ENCODE measurements at places on chromosomes 1 and 21.

- no peak for DNase-seq
Observed at GRCh38 chr1:11720525-11720924, 15.4 kb upstream of the AGTRAP start.

GRCh38 chr1:8216005-8216404, 101.9 kb upstream of the SLC45A1 start:
- peak; percentile 28 for DNase-seq

GRCh38 chr1:69129538-69129937, 438.2 kb upstream of the LRRC7 start:
- no peak for DNase-seq

DNA sequence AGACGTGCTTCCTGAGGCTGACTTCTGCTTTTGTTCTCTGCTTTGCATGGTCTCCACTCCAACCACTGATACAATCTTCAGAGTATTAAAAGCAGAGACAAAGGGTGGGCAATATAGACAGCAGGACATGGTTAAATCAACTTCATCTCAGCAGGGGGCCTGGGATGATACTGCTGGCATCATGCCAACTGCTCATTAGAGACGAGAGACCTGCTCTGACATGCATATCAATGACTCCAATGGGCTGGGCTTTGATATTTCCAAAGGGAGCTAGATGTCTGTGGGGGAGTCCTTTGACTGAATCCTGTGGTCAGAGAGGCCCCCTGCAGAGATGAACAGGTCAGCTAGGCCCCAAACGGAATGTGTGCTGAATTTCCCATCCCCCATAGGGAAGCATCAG, 106.6 kb downstream of the ACTL8 start:
- DNase-seq = peak; percentile 25

- DNase-seq = no peak
Observed at GRCh38 chr1:70893381-70893780, 154.2 kb downstream of the PTGER3 start.

GRCh38 chr1:156200044-156200443, 6.1 kb downstream of the SLC25A44 start:
- DNase-seq = no peak

DNA sequence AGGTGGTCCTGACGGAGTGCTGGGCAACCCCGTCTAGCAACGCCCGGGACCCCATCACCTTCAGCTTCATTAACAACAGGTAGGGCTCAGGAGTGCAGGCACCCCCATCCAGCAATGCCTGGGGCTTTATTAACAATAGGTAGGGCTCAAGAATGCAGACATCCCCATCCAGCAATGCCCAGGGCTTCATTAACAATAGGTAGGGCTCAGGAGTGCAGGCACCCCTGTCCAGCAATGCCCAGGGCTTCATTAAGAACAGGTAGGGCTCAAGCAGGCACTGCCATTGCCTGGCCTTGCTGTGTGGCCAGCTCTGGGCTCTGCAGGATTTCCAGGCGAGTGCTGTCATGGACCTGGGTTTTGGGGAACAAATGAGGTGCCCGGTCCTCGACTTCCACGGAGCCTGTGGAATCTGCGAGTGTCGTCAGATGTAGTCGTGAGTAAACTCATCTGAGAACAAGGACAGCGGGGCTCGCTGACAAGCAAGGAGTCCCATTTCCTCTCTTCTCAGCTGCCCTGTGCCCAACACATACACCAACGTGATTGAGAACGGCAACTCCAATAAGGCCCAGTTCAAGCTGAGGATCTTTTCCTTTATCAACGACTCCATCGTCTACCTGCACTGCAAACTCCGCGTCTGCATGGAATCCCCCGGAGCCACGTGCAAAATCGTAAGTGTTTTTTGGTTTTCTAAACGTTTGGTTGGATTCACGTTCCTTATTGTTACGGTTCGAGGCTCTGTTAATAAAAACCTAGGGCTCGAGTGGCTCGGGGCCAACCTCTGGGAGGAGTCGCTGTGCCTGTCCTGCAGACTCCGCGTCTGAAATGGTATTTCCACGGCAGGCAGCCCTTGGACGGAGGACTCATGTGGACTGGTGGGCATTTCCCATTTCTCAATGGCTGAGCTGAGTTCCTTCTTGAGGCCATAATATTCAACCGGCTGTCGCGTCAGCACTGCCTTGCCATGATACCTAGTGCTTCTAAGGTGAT, 56.3 kb downstream of the UMODL1 start:
- no peak for DNase-seq

- DNase-seq = no peak
Observed at GRCh38 chr1:4397196-4397595, 257.2 kb upstream of the AJAP1 start.

- no peak for DNase-seq
Observed at GRCh38 chr1:31926853-31927660, 11.1 kb downstream of the PTP4A2 start.

- no peak for DNase-seq
Observed at GRCh38 chr1:173758980-173759379, 44.2 kb downstream of the KLHL20 start.

GRCh38 chr1:204426035-204426436, 14.4 kb upstream of the PPP1R15B start:
- DNase-seq = no peak

- no peak for DNase-seq
Observed at GRCh38 chr1:21335750-21336224, 45.5 kb upstream of the ECE1 start.

DNA sequence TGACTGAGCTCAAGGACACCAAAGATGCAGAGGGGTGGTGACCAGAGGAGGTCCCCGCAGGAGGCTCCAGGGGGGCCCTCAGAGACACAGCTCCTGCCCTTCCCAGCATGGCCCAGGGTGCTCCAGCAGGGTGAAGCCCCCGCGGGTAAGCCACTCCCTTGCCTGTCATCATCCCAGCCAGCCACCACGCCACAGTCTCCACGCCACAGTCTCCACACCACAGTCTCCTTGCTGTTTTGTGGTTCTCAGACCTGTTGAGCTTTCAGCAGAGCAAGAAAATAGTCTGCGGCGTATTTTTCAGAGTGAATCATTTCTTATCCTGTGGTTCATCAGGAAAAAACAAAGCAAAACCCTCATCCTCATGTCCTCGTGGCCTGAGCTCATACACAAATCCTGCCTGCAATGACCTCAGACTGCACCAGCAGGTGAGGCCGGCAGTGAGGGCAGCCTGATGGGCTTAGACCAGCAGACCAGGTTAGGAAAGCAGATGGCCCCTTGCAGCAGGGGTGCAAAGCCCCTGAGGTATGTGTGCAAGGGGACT, 25.7 kb upstream of the ABCG1 start:
- no peak for DNase-seq

GRCh38 chr1:196951711-196952394, 8.3 kb downstream of the CFHR2 start:
- DNase-seq = no peak

DNA sequence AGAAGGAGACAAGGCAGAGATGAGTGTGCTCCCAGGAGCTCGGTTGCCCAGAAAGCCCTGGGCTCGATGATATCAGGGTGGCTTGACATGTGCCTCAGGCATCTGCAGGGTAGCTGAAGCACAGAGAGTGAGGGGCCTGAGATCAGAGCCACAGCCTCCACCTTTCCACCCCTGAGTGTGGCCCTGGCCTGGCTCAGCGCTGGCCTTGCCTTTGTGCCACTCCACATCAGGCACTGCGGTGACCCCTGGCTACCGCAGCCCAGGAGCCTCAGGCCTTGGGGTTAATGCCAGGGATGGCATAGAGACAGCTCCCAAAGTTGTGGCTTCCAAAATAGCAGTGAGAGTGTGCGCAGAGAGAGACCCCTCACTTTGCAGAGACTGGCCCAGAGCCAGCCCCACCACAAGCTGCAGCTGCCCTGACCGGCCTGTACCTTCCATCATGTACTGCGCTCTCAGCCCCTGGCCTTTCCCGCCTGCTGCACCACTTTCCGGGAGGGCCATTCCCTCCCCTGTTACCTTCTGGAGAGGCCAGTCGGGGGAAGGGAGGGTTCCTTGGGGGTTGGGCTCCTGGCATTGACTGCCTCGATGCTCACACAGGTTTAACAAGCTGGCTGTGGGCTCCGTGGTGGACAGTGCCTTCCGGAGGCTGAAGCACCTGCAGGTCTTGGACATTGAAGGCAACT, 19.5 kb downstream of the PODN start:
- DNase-seq = no peak

Measured in OCI-M1 (cell line).